ENCODE measurements at places on chromosomes 1 and 21. TPM values are rescaled to one million over a fixed set of nuclear protein-coding genes. Genes with fewer than 3 reads are reported as not detected.

DNA sequence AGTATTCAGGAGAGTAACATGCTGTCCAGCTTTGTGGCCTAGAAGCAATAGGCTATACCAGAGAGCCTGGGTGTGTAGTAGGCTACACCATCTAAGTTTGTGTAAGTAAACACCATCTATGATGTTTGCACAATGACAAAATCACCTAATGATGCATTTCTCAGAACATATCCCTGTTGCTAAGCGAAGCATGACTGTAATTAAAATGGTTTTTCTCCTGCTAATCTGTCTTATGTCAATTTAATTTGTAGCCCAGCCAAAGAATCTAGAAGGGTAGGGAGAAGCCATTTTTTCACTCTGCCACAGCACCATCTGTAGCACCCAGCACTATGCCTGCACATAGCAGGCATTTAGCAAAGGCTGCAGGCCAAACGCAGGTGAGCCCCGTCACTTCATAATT is 2.0 kb upstream of the TTC24 start:
- DNase-seq: peak; percentile 2
- H3K4me1 ChIP-seq: no peaks in the 10 kb centered on the region
- H3K4me3 ChIP-seq: no peak overlapping the region
- H3K27ac ChIP-seq: no peak overlapping the region
- no peaks in the 10 kb centered on the region for H3K27me3 ChIP-seq

- H3K4me1 ChIP-seq: no peaks in the 10 kb centered on the region
These were observed 8.3 kb upstream of the AIM2 start for GRCh38 chr1:159084867-159085266.

- no peaks in the 10 kb centered on the region for H3K4me1 ChIP-seq
- no peaks in the 10 kb centered on the region for H3K27me3 ChIP-seq
- no peak overlapping the region for H3K4me3 ChIP-seq
- no peak for DNase-seq
- no peaks in the 10 kb centered on the region for H3K36me3 ChIP-seq
These were observed 899.2 kb downstream of the NCAM2 start for GRCh38 chr21:21897275-21897883.

Gene PADI3
- total RNA-seq: not detected

DNA sequence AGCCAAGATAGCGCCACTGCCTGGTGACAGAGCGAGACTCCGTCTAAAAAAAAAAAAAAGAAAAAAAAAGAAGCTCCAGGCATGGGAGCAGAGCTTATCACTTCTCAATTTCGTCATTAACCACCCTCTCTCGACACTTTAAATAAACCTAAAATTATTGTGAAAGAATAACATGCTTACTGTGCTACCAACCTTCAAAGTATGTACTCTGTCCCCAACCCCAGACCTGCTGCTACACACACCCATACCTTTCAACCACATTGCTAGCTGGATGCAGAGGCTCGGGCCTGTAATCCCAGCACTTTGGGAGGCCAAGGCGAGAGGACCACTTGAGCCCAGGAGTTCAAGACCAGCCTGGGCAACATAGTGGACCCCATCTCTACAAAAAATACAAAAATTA is 38.7 kb downstream of the GNPAT start:
- no peaks in the 10 kb centered on the region for H3K27me3 ChIP-seq
- DNase-seq: no peak
- no peak overlapping the region for H3K27ac ChIP-seq
- no peak overlapping the region for H3K4me3 ChIP-seq
- peaks cover 37% of the 10 kb centered on the region for H3K36me3 ChIP-seq
- H3K4me1 ChIP-seq: no peaks in the 10 kb centered on the region

DNA sequence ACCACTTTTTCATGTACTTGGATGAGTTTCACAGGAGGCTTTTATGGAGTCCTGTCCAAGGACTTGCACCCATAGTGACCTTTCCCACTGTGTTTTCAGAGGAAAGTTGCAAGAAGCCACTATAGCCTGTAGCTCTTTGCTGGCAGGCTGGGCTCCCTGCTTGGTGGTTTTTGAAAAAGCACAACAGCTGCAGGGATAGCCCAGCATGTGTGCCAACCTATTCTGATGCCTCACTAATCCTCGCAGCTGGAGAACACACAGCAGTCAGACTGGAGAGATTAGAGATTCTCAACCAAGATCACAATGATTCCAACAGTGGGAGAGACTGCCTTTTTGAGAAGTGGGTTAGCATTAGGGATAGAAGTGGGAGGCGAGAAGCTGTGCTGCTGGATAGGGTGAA is 24.1 kb upstream of the ARHGEF11 start:
- no peak overlapping the region for H3K27ac ChIP-seq
- peaks cover 8% of the 10 kb centered on the region for H3K4me1 ChIP-seq
- H3K36me3 ChIP-seq: no peaks in the 10 kb centered on the region
- no peaks in the 10 kb centered on the region for H3K27me3 ChIP-seq
- no peak overlapping the region for H3K4me3 ChIP-seq

GRCh38 chr1:77888081-77888780 is at the start of gene NEXN:
TSS of gene NEXN (plus strand) at chr1:77888624. CDS start at chr1:77916107, 27,483 bp downstream.
- DNase-seq: peak; percentile 93
- H3K27ac ChIP-seq: peak within 1 kb of the TSS; percentile 95
- no peaks in the 10 kb centered on the region for H3K27me3 ChIP-seq
- H3K4me1 ChIP-seq: peaks cover 21% of the 10 kb centered on the region
- H3K36me3 ChIP-seq: no peaks in the 10 kb centered on the region

Gene AMY1A
- not detected for total RNA-seq

DNA sequence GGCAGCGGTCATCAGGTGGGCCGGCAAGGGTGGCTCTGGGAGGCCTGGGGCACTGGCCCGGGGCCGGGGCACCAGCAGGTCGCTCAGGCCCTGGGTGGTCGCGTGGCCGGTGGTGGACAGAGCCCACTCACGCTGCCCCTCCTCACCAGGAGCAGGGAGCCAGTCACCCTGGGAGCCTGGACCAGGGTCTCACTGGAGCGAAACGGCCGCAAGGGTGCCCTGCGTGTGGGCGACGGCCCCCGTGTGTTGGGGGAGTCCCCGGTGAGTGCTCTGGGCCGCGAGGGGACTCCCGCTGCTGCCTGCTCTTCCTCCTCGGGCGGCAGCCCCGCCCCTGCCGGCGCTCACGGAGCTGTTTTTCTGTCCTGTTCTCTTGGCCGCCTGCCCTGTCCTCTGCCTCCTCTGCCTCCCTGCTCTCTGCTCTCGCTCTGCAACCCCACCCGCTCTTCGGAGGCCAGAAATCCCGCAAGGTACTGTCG is 23.5 kb downstream of the RNF223 start:
- no peaks in the 10 kb centered on the region for H3K36me3 ChIP-seq
- no peaks in the 10 kb centered on the region for H3K27me3 ChIP-seq
- H3K27ac ChIP-seq: no peak overlapping the region
- H3K4me3 ChIP-seq: no peak overlapping the region
- no peak for DNase-seq

GRCh38 chr1:166378805-166379204 is 212.0 kb upstream of the FAM78B start:
- H3K27ac ChIP-seq: no peak overlapping the region
- no peak overlapping the region for H3K4me3 ChIP-seq
- H3K27me3 ChIP-seq: no peaks in the 10 kb centered on the region
- no peak for DNase-seq
- no peaks in the 10 kb centered on the region for H3K36me3 ChIP-seq

- H3K27me3 ChIP-seq: no peaks in the 10 kb centered on the region
- DNase-seq: no peak
- peaks cover 82% of the 10 kb centered on the region for H3K36me3 ChIP-seq
These were observed 27.2 kb downstream of the PTP4A2 start for GRCh38 chr1:31910933-31911332.

Gene TPTE
- not detected for total RNA-seq

Gene LCA5L
- total RNA-seq: 0.82 TPM

- H3K27ac ChIP-seq: no peak overlapping the region
- no peak for DNase-seq
- no peak overlapping the region for H3K4me3 ChIP-seq
- H3K36me3 ChIP-seq: no peaks in the 10 kb centered on the region
These were observed 23.3 kb upstream of the ST6GALNAC5 start for GRCh38 chr1:76843821-76844464.

- H3K4me3 ChIP-seq: no peak overlapping the region
- no peaks in the 10 kb centered on the region for H3K36me3 ChIP-seq
- H3K4me1 ChIP-seq: no peaks in the 10 kb centered on the region
- DNase-seq: no peak
- no peaks in the 10 kb centered on the region for H3K27me3 ChIP-seq
These were observed 11.0 kb downstream of the ETV3L start for GRCh38 chr1:157088607-157089006.

DNA sequence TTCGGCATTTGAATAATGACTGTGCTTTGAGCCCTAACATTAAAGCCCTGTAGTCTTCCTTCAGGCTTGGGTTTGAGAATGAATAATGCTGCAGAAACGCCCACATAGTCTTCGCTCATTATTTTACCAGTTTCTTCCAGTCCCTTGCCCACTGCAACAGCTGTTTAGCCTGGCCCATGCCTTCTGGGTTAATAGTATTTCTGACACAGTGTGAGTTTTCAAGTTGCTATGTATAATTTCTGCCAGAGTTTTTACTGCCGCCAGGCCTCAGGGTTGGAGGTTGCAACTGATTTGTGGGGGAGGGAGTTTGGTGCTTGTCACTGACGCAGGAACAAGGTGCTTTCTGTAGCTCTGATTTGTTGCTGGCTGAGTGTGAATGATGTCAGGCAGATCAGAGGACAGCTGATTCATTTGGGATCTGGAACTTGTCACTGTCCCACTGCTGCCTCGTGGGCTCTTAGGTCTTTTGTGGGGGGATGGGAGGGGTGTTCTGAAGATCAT is 109.8 kb downstream of the MAST2 start:
- H3K36me3 ChIP-seq: no peaks in the 10 kb centered on the region
- DNase-seq: peak; percentile 89
- H3K4me1 ChIP-seq: peaks cover 29% of the 10 kb centered on the region
- H3K4me3 ChIP-seq: no peak overlapping the region

Gene GPR3
- total RNA-seq: not detected

DNA sequence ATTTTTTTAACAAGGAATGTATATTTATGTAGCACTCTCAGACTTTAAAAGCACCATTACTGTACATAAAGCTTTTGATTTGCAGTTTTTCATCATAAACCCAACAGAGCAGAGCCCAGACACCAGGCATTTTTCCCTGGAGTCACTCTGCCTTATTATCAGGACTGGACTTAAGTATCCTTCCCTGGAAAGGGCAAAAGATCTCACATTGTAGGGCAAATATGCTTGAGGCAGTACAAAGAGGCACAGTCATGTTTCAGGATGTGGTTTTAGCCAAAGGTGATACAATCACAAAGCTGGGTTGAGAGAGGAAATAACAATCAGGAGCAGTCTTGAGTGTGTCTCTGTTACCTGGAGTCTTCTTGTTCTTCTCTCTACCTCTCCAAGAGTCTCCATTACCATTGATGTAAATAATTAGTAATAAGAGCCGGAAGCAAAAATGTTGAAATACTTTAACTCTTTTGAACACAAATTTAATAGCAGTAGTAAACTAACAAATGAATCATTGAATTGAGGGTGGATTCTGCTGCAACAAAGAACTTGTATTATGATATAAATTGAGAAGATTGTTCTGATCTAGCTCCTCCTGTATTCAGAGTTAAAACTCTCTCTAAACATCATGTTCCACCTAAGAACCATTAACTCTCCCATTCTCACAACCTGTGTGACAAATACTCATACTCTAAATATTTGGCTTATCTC is 160.5 kb downstream of the LTN1 start:
- DNase-seq: no peak
- H3K36me3 ChIP-seq: no peaks in the 10 kb centered on the region
- no peak overlapping the region for H3K4me3 ChIP-seq
- H3K4me1 ChIP-seq: no peaks in the 10 kb centered on the region
- H3K27ac ChIP-seq: no peak overlapping the region

Gene HIVEP3
- 3.2 TPM for total RNA-seq

Gene SPATA6
- total RNA-seq: 17.6 TPM

GRCh38 chr1:155103325-155103724 is 24.4 kb upstream of the EFNA1 start:
- DNase-seq: no peak
- no peaks in the 10 kb centered on the region for H3K36me3 ChIP-seq
- H3K4me3 ChIP-seq: no peak overlapping the region
- H3K27me3 ChIP-seq: no peaks in the 10 kb centered on the region

GRCh38 chr1:74468982-74469603 is 43.3 kb downstream of the LRRC53 start:
- H3K36me3 ChIP-seq: no peaks in the 10 kb centered on the region
- H3K27me3 ChIP-seq: no peaks in the 10 kb centered on the region
- H3K4me3 ChIP-seq: no peak overlapping the region
- no peak for DNase-seq
